RPMI7951 (cell line): ENCODE measurements at places on chromosomes 16 and 17.
A peak's percentile ranks its signal among the peaks of the same experiment; 100 is the strongest.

GRCh38 chr16:78897299-78897698 is 703.2 kb downstream of the MAF start:
- no peak for DNase-seq

GRCh38 chr17:27481327-27481726 is 25.1 kb downstream of the KSR1 start:
- no peak for DNase-seq

GRCh38 chr16:47503936-47504335 is 42.8 kb downstream of the PHKB start:
- peak; percentile 81 for DNase-seq

DNA sequence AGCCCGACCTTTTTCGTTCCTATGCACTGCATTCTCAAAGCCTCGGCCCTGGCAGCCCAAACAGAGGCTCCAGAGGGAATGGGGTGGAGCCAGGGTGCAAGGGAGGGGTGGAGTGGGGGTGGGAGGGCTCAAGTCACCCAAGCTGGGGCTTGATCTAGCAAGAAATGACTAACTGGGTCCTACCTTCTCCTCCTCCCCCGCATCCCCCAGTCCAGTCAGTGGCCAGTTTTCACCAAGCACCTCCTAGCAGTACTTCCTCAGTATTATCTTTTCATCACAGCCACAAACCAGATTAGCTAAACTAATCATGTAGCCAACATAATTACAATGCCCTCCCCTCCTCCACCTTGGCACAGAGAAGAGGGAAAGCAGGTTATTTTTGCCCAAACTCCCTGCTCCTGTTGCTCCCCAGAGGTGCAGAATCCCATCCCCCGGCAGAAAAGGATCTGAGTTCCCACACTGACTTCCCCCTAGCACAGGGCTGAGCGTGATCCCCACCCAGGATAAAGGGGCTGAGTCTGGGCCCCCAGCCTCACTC is 2.2 kb downstream of the JUP start:
- peak; percentile 68 for DNase-seq

GRCh38 chr17:41003926-41004325 is 4.2 kb upstream of the KRTAP3-2 start:
- DNase-seq = no peak
